WTC11 (cell line): ENCODE measurements at places on chromosomes 1 and 21.
A peak's percentile ranks its signal among the peaks of the same experiment; 100 is the strongest.

GRCh38 chr1:243558576-243558975, 291.5 kb downstream of the AKT3 start:
- no peak for DNase-seq

- no peak for DNase-seq
These were observed 10.6 kb downstream of the CC2D1B start for GRCh38 chr1:52355436-52355835.

- no peak for DNase-seq
These were observed 210.9 kb downstream of the LTN1 start for GRCh38 chr21:28781602-28782276.

DNA sequence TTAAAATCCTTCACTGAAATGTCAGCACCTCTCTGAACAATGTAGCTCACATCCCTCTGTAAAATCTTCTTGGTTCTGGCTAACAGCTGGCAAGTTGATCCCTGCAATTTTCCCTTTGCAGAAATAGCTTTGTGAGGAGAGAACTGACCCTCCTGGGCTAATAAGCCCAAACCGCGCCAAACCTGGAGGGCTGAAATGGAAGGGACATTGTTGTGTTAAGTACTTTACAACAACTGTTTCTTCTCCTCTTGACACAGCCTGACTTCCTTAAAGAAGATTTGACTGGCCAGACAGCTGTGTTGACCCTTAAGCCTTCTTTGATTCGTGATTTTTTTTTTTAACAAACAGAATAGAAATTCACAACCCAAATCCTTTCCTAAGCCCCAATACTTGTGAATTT, 5.7 kb downstream of the LMX1A start:
- DNase-seq = peak; percentile 54

DNA sequence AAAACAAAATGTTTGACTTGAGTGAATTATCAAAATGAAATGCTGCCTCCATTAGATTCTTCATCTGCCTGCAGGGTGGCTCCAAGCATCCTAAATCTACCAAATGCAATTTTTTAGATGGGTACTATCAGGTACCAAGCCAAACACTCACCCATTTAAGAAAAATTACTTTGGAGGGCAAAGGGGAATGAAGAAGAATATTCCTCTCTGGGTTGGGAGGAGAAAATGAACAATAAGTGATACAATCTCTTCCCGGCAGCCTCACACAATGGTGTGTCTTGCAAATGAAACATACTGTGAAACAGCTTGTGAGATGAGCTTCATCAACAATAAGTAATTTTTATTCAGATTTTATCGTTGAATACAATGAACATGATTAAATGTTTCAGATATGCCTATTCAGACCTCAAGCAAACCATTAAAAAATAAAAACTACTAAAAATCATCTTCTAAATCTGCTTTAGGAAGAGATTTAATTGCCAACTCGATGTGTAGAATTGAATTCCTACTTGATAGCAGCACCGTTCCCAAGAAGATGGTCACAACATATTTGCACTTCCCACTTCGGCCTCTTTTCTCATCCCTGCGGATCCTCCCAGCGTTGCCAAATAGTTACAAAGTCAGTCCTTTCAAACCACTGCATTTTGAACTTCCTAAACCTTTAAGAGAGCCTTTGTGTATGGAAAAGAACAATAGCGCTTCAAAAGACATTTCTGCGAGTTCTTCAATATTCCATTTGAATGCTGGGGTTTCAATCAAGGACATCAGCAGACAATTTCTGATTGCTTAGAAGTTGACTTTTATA, 2.7 kb downstream of the DAB1 start:
- DNase-seq = no peak

GRCh38 chr1:46717654-46718053, 1.3 kb downstream of the EFCAB14 start:
- no peak for DNase-seq

- DNase-seq = peak; percentile 84
These were observed 66.5 kb upstream of the UBE2U start for GRCh38 chr1:64136752-64137411.

DNA sequence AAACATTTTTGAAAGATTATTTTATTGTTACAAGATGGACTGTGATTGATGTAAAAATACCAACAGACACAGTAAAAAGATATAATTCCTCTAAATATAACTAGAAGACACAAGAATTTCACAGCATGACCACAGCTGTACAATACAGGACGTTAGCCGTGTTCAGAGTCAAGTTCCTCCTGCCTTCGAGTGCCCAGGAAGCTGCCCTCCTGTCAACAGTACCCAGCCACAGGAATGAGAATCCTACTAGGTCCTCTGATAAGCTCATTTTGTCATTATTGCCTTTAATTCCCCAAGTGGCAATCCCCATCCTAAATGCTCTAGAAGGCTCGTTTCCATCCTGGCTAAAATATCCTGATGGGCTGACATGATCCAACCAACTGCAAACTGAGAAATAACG, 16.4 kb upstream of the CAPN2 start:
- no peak for DNase-seq

GRCh38 chr1:64848136-64848535, 103.3 kb downstream of the RAVER2 start:
- no peak for DNase-seq

DNA sequence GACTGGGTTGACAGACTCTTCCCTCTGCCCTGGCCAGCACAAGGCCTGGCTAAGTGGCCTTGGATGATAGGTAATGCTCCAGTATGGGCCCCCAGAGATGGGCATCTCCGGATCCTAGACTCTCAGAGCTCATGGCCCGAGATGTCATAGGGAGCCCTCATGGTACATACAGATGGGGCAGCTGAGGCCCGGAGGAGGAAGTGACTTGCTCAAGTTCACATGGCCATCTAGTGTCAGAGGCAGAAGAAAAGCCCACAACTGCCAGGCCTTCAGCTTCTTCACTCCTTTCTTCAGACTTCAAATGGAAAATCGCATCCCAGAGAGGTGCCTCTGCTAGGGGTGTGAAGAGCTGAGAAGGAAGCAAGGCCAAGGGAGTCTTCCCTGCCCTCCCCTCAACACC, 46.8 kb upstream of the SYNC start:
- DNase-seq = no peak

- DNase-seq = no peak
These were observed 108.0 kb downstream of the SGIP1 start for GRCh38 chr1:66641891-66642473.

DNA sequence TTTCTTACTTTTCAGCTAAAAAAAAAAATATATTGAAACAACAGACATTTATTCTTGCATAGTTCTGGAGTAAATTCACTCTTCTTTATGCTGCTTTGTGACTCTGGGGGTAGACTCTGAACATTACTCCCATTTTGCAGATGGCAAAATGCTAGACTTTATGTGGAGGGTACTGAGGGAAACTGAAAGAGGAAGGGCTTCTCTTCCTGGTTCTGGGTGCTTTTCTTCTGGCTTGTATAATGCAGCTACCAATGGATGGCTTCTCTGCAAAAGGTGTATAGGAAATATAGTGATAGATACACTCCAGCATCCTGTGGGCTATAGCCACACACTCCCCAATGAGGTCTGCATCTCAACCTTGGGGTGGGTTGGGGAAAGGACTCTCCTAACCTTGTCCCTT, 19.7 kb upstream of the ZBTB40 start:
- no peak for DNase-seq

- DNase-seq = no peak
These were observed 1.5 kb upstream of the RAP1A start for GRCh38 chr1:111618081-111618480.
